Osteoblast (primary cell): ENCODE measurements at places on chromosomes 6 and 20. TPM values are rescaled to one million over a fixed set of nuclear protein-coding genes. Genes with fewer than 3 reads are reported as not detected.
A peak's percentile ranks its signal among the peaks of the same experiment; 100 is the strongest.

DNA sequence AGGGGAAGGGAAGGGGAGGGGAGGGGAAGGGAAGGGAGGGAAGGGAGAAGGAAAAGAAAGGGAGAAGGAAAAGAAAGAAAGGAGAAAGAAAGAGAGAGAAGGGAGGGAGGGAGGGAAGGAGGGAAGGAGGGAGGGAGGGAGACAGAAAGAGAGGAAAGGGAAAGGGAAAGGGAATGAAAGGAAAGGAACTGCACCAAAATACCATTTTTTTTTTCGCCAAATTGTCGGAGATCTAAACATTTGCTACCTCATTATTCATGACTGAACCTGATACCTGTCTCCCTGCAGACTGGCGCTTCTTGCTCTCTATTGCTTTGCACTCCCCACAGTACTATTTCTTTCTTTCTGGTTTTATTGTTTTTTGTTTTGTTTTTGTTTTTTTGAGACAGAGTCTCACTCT, 117.3 kb upstream of the LGSN start:
- no peaks in the 10 kb centered on the region for H3K36me3 ChIP-seq
- H3K27me3 ChIP-seq = no peaks in the 10 kb centered on the region
- no peak for DNase-seq
- H3K4me1 ChIP-seq = no peaks in the 10 kb centered on the region
- H3K4me3 ChIP-seq = no peak overlapping the region
- H3K27ac ChIP-seq = no peak overlapping the region

Gene MUC21
- not detected in 2 replicates for total RNA-seq

Gene HCRTR2
- total RNA-seq = under 0.01 TPM in 1 of 2 replicates, not detected in the other

DNA sequence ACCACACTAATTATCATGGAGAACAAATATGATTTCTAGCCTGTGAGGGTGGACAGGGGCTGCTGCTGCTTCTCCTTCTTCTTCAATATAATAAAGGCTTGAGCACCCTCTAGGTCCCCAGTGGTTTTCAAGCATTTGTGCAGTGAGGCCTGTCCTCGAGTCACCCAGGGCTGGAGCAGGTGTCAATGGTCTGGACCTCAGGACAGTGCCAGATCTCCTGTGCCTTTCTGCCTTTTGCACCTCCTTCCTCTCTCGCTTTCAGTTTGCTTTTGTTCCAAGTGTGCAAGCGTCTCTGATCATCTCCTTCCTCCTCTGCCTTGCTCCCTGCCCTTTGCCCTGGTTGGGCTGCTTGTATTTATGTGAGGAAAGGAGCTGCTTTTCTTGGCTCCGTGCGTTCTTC, 152.2 kb upstream of the SYNDIG1 start:
- H3K27me3 ChIP-seq = no peaks in the 10 kb centered on the region
- H3K36me3 ChIP-seq = no peaks in the 10 kb centered on the region
- H3K27ac ChIP-seq = no peak overlapping the region

DNA sequence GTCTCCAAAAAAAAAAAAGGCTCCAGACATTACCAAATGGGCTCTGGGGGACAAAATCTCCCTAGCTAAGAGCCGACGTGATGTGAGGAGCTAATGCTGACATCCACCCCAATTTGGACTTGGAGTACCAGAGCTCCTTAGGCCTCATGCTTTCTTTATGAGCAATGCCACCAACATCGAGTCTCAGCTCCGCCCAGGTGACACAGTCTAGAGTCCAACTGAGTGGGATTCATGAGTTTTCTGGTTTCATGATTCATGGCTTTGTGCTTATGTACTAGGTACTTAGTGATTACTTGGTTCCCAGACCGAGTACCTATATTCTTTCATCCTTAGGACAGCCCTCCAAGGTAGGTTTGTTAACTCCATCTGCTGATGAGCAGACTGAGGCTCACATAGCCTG, 4.4 kb downstream of the ANKRD60 start:
- no peak overlapping the region for H3K27ac ChIP-seq
- peaks cover 59% of the 10 kb centered on the region for H3K27me3 ChIP-seq
- H3K36me3 ChIP-seq = no peaks in the 10 kb centered on the region
- no peak for DNase-seq

Gene BNIP5
- not detected in 2 replicates for total RNA-seq

GRCh38 chr6:43258807-43259686, 15.8 kb downstream of the TTBK1 start:
- H3K27ac ChIP-seq = no peak overlapping the region
- H3K36me3 ChIP-seq = no peaks in the 10 kb centered on the region
- DNase-seq = peak; percentile 71
- peaks cover 9% of the 10 kb centered on the region for H3K27me3 ChIP-seq
- no peaks in the 10 kb centered on the region for H3K4me1 ChIP-seq

DNA sequence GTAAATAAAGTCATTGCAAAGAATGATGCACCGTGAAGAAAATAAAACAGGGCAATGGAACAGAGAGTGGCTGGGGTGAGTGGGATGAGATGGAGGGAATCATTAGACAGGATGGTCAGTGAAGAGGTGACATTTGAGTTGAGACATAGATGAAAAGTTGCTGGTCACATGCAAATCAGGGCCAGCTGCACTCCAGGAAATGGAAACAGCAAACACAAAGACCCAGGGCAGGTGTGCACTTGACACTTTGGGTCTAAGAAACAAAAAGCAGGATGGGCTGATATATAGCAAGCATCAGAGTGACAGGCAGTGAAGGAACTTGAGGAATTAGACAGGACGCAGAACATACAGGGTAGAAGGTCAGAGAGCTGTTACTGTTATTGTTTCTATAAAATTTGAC, 171.5 kb upstream of the RIPOR2 start:
- no peak for DNase-seq
- H3K4me1 ChIP-seq = peaks cover 7% of the 10 kb centered on the region
- H3K36me3 ChIP-seq = peaks cover 17% of the 10 kb centered on the region
- no peak overlapping the region for H3K27ac ChIP-seq
- H3K27me3 ChIP-seq = no peaks in the 10 kb centered on the region

- DNase-seq = no peak
- H3K36me3 ChIP-seq = no peaks in the 10 kb centered on the region
- no peak overlapping the region for H3K27ac ChIP-seq
- H3K4me3 ChIP-seq = no peak overlapping the region
- no peaks in the 10 kb centered on the region for H3K27me3 ChIP-seq
Measured at GRCh38 chr6:27765028-27765590, 147.1 kb downstream of the OR2B2 start.

DNA sequence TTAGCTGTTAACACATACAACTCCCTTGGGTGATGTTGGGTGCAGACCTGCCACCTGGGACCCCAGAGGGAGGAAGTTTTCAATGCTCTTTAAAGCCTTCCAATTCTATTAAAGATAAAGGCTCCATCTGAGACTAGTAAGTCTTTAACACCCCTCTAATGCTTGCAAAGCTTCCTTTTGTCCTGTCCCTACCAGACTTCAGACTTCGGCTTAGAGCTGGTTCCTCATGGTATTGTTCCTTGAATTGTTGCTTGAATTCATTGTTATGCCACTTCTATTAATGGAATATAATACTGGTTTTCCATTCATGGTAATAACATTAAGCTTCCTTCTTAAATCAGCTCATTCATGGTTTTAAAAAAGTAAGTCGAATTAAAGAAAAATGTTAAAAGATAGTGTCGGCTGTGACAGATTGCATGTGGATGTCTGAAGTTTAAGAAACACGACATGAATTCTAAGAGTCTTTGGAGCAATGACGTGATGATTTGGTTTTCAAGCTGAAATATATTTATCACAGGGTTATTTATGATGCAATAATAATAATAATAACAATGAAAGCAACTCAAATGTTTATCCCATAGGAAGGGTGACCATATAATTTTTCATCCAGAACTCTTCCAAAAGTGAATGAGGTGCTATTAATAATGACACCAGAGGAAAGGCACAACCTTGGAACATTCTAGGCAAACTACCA, 21.8 kb downstream of the PDYN start:
- H3K27ac ChIP-seq = no peak overlapping the region
- H3K36me3 ChIP-seq = no peaks in the 10 kb centered on the region
- H3K4me3 ChIP-seq = no peak overlapping the region
- H3K4me1 ChIP-seq = no peaks in the 10 kb centered on the region
- peaks cover 51% of the 10 kb centered on the region for H3K27me3 ChIP-seq
- no peak for DNase-seq

Gene BPIFB4
- not detected in 2 replicates for total RNA-seq

DNA sequence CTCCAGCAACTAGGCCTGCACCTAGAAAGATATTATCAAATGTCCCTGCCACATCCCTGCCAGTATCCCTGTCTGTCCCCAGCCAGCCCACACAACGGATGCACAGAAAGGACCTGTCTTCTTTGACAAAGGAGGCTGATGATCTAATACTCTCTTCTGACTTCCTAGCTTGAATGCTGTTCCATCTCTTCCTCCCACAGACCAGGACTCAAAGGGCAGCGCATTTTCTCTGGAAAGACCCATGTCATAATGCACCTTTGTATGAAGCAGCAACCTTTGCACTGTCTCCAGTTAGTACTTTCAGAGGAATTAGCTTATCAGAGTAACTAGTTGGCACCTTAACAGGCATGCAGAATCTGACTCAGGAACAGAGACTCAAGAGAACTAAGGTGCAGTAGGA, 53.3 kb upstream of the TAF8 start:
- no peak overlapping the region for H3K27ac ChIP-seq
- H3K4me3 ChIP-seq = no peak overlapping the region
- H3K27me3 ChIP-seq = no peaks in the 10 kb centered on the region
- peak; percentile 22 for DNase-seq
- H3K36me3 ChIP-seq = no peaks in the 10 kb centered on the region

DNA sequence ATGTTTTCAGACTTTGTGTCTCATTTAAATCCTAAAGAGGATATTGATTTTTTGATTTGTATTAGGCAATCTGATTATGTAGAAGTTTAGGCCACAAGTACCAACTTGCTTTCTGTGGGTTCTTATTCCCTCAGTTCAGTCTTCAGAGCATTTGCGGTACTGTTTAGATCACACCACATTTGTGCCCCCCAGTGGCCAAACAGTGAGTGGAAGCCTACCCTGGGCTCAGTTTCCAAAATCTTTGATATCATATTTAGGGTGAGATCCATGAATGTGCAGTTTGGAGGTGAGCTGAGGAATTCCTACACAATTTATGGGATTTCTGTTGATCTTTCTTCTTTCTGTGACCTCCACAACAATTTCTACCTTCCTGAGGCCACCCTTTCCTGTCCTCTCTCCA, 92.3 kb upstream of the FUT9 start:
- no peaks in the 10 kb centered on the region for H3K36me3 ChIP-seq
- H3K27ac ChIP-seq = no peak overlapping the region
- H3K4me1 ChIP-seq = no peaks in the 10 kb centered on the region
- no peaks in the 10 kb centered on the region for H3K27me3 ChIP-seq
- DNase-seq = peak; percentile 26

- no peak overlapping the region for H3K4me3 ChIP-seq
- DNase-seq = no peak
- no peaks in the 10 kb centered on the region for H3K36me3 ChIP-seq
- H3K4me1 ChIP-seq = no peaks in the 10 kb centered on the region
- no peak overlapping the region for H3K27ac ChIP-seq
Measured at GRCh38 chr6:82704045-82704444, 340.4 kb downstream of the TPBG start.

DNA sequence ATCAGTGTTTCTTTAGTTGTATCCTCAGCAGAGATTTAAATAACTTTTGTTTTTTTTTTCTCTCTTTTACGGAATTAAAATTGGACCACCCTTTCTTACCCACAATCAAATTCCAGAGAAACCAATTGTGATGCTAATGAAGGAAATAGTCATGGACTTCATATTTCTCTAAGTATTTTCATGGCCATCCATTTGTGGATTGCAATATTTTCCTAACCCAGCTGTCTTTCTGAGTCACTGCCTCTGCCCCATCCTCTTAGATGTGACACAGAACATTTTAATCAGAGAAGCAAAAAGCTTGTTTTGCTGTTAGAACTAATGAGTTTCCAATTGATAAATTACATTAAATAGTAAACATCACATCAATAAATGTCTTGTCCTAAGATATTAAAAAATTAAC, 405.5 kb upstream of the ADGRB3 start:
- no peak for DNase-seq
- no peak overlapping the region for H3K4me3 ChIP-seq
- H3K27ac ChIP-seq = no peak overlapping the region
- no peaks in the 10 kb centered on the region for H3K27me3 ChIP-seq

DNA sequence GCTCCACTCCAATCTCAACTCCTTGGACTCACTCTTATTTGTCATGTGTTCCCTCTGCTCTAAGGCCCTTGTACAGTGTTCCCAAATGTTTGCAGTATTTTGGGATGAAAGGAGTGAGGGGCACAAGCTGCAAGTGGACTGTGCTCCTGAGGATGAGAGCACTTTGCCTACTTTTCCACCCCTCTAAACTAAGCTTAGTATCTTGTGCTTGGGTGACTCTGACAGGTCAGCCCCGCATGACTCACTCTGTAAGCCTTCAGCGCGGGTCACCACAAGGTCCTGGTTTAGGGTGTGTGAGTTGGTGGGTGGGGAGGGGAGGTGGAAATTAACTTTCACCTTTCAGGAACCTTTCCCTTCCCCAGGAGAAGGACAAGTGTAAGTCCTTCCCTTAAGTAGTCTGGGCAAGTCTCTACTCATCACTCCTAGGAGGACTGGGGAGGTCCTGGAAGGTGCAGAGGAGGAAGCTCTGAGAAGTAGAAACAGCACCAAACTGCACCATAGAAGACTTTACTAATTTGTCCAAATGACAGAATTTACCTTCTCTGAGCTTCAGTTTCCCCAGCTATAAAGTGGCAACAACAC, 68.8 kb upstream of the EPB41L1 start:
- H3K36me3 ChIP-seq = no peaks in the 10 kb centered on the region
- H3K4me3 ChIP-seq = peak overlapping the region; percentile 8
- H3K27me3 ChIP-seq = peaks cover 3% of the 10 kb centered on the region
- peaks cover 13% of the 10 kb centered on the region for H3K4me1 ChIP-seq

Gene CPXM1
- under 0.01 and 0.88 TPM in 2 replicates for total RNA-seq

DNA sequence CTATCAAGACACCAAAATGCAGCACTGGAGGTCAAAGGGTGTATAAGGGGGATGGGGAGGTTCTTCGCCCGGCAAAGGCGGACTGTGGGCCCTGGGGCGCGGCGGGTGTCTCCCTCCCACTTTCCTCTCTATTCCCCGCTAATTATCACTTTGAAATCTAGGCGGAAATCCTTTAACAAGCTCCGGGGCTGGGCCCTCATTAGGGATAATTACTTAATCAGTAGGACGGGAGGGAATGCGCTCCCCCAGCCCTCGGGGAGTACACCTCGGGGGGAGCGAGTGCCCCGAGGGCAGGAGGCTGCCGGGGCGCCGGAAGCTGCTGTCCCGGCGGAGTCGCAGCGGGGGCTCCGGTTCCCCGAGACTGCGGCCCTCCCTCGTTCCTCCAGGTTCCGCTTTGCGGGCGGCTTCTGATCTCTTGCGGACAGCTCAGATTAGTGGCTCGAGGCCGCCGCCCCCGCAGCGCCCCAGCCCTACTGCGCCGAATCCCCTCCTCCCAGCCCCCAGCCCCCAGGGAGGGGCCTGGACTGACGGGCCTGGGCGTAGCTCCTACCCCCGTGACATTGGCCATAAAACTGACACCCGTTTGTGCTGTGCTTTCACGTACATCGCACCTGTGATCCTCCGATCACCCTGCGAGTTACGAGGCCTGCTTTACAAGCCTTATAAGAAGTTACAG, 14.7 kb downstream of the MUCL3 start:
- peak; percentile 77 for DNase-seq
- H3K4me1 ChIP-seq = peaks cover 14% of the 10 kb centered on the region
- H3K36me3 ChIP-seq = no peaks in the 10 kb centered on the region
- peaks cover 38% of the 10 kb centered on the region for H3K27me3 ChIP-seq
- H3K4me3 ChIP-seq = peak overlapping the region; percentile 71

Gene SLC17A1
- total RNA-seq = not detected in 2 replicates

Gene KCNQ2
- total RNA-seq = 0.36 TPM in 1 of 2 replicates, not detected in the other
